Hematopoietic multipotent progenitor cell treated with erythropoietin and hydrocortisone succinate and interleukin-3 and kit ligand, for 4 days (in vitro differentiated cells): ENCODE measurements at places on chromosomes 1 and 21.
A peak's percentile ranks its signal among the peaks of the same experiment; 100 is the strongest.

GRCh38 chr21:41929248-41929647 lies 24.6 kb downstream of the C2CD2 start:
- peak; percentile 59 for DNase-seq

- DNase-seq: no peak
These were observed 12.8 kb upstream of the LRRC3 start for GRCh38 chr21:44442266-44443125.

DNA sequence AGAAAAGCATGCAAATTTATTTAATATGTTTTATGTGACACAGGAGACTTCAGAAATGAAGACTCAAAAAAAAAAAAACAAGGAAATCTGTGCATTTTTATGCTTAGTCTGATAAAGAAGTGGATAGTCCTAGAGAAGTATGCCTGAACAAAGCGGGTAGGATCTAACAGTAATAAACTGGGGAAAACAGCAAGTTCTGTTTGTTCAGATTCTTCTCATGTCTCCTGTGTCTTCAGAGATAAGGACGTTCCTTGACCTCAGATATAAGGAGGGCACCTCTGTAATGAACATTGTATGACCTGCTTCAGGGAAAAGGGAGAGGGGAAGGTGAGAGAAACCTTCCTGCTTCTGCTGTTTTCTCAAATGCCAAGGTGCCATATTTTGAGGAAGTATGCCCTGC lies 67.7 kb upstream of the TNFSF18 start:
- no peak for DNase-seq

DNA sequence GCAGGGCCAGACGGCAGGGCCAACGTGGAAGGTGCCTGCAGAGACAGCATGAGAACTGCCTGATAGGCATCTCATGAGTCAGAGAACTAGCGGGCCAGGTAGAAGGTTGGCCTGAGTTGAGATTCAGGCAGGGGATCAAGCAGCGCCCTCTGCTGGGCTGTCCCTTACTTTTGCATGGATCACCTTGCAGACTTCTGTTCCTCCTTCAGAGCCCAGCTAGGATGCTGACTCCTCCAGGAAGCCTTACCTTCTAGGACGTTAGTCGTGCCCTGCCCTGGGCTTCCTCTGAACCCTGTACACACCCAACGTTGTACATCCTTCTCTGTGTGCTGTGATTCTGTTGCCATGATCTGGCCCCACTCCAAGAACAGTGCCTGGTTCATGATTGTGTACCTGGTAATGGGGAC lies 231.3 kb upstream of the VAMP3 start:
- DNase-seq: peak; percentile 41

DNA sequence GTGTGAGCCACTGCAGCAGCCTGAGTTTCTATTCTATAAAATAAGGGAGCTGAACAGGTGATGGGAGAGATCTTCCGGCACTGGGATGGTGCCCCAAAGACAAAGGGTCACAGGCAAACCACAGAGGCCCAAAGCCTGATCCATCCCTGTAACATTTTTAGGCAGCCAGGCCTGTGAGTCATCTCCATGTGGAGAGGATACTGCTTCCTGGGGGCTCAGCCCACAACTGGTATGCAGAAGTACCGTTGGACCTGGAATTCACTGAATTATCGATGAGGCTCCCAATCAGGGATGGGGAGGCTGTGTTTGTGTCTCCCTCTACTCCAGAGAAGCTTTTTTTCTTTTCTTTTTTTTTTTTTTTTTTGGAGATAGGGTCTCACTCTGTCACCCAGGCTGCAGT lies 48.8 kb upstream of the WASF2 start:
- no peak for DNase-seq

GRCh38 chr1:44689447-44689765 lies 14.9 kb downstream of the ARMH1 start:
- no peak for DNase-seq

- DNase-seq: no peak
These were observed 75.8 kb upstream of the MCOLN3 start for GRCh38 chr1:85124091-85124490.

GRCh38 chr21:16454399-16454798 lies 724.6 kb downstream of the USP25 start:
- peak; percentile 11 for DNase-seq

DNA sequence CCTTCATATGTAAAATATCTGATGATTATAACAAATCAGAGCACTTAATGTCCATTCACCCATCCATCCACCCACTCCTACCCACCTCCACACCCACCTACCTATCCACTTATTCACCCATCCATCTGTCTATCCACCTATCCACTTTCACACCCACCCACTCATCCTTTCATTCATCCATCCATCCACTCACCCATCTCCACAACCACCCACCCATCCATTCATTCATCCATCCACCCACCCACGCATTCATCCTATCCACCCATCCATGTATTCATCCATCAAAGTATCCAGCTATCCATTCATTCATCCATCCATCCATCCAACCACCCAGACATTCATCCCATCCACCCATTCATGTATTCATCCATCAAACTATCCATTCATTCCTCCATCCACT lies 466.1 kb downstream of the AJAP1 start:
- no peak for DNase-seq

DNA sequence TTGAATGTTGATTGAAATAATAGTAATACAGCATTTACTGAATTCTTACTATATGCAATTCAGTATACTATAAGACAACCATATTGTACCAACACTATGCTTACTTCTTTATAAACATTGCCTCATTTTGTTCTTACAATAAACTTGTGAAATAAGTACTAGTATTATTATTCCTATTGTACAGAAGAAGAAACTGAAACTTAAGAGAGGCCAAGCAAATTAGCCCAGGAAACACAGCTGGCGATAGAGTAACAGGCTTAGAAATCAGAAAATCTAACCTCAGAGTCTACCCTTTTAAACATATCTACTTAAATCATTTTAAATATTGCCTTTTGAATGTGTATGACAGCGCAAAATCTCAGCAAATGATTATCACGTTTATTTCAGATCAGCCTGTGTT lies 41.7 kb downstream of the FASLG start:
- DNase-seq: no peak

DNA sequence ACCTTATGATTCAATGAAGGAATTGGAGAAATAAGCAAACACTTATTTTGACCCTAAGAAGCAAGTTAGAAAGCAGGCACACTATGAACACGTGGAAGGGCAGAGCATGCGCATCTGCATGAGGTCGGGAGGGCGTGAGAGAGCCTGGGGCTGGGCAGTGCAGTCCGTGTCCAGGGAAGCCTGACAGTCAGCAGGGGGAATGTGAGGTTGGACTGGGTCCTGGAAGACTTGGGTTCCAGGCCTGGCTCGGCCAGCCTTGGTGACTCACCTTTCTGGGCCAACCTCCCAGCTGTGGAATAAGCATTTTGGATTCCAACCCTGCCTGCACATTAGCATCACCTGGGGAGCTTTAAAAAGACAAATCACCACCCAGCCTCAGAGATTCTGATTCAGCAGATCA lies 26.6 kb upstream of the LMX1A start:
- DNase-seq: no peak

- DNase-seq: no peak
These were observed 245.3 kb downstream of the TPR start for GRCh38 chr1:186129758-186130157.

GRCh38 chr1:57966340-57966739 lies 542.5 kb upstream of the DAB1 start:
- no peak for DNase-seq

DNA sequence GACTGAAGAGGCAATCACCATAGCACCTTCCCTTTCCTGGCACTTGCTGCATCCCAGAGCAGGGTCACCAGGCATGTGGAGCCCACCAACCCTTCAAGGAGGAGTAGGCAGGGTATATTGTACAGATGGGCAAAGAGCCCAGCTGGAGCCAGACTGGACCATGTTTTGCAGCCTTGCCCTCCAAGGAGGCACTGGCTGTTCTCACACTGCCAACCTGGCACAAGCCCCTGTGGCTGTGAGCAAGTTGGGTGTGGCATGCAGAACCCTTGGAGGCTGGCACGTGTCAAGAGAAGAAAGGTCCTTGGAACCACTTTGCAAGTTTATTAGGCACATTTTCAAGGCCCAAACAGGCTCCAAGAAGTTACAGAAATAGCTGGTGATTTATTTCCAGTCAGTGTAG lies 146.4 kb downstream of the FOXD2 start:
- no peak for DNase-seq

DNA sequence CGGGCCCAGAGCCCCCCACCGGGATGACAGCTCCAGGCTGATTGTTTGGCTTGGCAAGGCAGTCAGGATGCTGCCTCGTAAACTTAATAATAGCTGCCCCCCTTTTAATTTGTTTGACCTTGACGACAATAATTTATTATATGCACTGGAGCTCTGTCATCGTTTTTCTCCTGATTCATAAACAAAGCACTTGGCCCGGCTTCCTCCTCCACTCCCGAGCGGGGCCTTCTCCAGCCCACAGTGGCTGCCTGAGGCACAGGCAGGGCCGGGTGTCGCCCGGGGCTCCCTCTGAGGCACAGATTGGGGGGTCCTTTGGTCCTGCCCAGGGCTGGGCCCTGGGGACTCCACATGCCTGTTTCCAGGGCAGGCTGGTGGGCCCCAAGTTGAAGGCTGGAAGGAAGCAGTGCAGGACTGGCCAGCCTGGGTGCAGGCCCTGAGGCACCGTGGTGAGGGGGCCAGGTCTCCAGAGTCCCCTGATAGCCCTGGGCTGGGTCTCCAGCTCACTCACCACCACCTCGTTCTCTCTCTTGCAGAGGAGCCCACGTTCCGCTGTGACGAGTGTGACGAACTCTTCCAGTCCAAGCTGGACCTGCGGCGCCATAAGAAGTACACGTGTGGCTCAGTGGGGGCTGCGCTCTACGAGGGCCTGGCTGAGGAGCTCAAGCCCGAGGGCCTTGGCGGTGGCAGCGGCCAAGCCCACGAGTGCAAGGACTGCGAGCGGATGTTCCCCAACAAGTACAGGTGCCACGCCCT lies 52.0 kb upstream of the ARHGEF16 start:
- no peak for DNase-seq

DNA sequence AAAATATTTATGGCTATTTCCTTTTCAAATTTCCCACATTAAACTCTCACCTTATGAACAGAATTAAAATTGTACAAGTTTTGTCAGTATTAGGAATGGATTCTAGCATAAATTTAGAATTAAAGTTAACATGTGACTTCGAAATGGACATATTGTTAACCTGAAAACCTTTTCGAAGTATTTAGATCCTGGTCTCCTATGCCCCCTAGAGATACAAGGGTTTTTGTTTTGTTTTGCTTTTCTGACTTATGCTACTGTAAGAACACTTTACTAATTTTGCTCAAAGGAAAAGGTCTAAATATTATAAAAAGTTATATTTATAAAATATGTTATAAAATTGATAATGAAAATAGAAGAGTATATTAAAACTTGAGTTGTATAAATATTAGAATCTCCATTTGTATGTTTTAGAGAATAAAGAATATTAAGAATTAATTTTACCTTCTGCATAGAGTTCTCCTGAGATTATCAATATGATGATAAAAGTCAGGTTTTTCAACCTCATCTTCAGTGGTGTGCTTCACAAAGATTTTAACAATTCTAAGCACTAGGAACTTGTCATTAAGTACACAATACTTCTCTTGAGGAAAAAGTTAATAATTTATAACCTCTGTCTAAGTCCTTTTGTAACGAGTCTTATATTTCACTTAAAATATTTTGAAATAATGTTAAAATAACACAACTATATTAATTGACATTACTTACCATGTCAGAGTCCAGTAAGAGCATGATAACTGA lies at the start of gene F13B:
TSS of gene F13B (minus strand) at position 542 of the 738 bp plus-strand sequence. CDS start at position 505, 37 bp downstream.
- DNase-seq: no peak

DNA sequence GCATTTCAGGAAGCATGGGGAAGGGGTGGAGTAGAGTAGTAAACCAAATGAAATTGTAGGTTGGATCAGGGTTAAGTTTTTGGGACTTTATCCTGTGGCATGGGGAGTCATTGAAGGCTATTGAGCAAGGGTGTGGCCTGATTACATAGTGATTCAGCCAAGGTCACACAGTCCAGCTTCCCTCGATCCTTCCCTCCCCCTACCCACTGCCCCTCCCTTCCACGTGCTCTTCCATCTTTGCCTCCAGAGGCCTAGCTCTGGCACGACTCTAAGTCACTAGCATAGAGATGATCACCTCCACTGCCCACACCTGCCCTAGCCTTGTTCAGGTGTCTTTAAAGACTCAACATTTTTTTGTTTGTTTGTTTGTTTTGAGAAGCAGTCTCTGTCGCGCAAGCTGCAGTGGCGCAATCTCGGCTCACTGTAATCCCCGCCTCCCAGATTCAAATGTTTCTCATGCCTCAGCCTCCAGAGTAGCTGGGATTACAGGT lies 37.2 kb upstream of the SLC9A1 start:
- no peak for DNase-seq

DNA sequence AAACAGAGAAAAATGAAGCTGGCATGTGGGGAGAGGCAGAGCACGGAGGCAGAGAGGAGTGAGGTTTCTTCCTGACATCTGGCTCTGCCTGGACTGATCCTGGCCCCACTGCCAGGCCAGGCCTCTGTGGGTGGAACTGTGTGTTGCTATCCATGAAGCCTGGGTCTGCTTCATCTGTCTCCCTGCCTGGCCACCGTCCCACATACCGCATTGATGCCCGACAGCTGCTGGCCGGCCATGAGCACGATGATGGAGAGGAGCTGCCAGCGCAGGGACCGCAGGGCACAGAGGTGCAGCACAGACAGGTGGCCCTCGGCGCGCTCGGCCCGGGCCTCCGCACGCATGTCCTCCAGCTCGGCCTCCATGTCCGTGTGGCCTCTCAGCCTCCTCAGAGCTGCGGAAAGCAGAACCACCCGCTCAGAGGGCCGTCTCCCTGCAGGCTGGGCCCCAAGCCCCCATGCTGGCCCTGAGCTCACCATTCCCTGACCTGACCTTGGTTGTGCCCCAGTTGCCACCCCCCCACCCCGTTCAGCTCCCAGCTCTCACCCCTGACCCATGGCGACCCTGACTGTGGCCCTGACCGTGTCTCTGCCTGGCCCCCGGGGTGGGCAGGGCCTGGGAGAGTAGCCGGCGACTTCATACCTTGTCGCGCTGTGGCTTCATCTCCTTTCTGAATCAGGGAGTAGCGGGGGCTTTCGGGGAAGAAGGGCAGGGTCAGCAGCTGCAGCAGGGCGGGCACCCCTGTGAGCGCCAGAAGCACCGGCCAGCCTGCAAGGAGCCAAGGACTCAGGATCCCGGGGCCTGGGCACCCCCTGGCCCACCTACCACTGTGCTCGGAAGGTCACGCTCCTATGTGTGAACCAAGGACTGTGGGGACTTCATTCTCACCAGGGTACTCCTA lies 11.5 kb downstream of the SLC2A7 start:
- no peak for DNase-seq

GRCh38 chr1:61853583-61853982 lies 111.3 kb downstream of the PATJ start:
- DNase-seq: peak; percentile 67
